ENCODE measurements at places on chromosomes 16 and 17.

GRCh38 chr17:74407384-74407783 is 24.5 kb upstream of the GPRC5C start:
- no peak for DNase-seq

- no peak for DNase-seq
These were observed 40.8 kb downstream of the CYB5B start for GRCh38 chr16:69465083-69465721.

DNA sequence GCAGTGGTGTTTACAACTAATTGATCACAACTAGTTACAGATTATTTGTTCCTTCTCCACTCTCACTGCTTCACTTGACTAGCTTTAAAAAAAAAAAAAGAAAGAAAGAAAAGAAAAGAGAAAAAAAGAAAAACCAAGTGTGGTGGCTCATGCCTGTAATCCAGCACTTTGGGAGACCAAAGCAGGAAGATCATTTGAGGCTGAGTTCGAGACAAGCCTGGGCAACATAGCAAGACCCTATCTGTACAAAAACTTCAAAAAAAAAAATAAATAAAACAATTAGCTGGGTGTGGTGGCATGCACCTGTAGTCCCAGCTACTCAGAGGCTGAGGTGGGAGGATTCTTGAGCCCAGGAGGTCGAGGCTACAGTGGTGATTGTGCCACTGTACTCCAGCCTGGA is 4.2 kb downstream of the SNTB2 start:
- no peak for DNase-seq

GRCh38 chr16:84056933-84057332 is 14.3 kb upstream of the SLC38A8 start:
- DNase-seq = no peak

GRCh38 chr17:28412099-28412498 is 6.1 kb upstream of the SLC46A1 start:
- DNase-seq = no peak

- DNase-seq = no peak
These were observed 457.2 kb upstream of the CDH11 start for GRCh38 chr16:65579050-65579449.

- no peak for DNase-seq
These were observed 383 bp downstream of the ZNF598 start for GRCh38 chr16:2009164-2009711.

GRCh38 chr17:1324201-1324771 is 44.8 kb downstream of the TRARG1 start:
- no peak for DNase-seq

GRCh38 chr16:56945847-56946527 is 14.0 kb downstream of the HERPUD1 start:
- no peak for DNase-seq

DNA sequence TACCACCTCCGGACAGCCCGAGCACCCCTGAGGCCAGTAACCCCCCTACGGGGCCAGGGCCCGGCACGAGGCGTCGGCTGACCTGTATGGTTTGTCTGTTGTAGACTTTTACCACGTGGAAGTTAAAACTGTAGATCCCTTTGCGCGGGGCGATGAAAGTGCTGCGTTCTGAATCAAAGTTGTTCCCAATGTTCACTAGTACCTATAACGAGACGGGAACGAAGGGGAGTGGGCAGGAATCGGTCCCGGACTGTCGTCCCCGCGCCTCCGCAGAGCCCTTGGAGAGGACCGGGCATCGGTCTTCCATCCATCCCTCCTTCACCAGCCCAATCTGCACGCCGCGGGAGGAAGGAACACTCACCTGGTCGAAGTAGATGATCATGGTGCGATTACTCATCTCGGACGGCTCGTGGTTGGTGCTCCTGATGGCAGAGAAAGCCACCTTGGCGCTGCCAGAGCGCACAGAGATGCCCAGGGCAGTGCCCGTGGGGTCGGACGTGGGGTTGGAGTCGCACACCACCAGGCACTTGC is 732 bp downstream of the CBLN1 start:
- DNase-seq = no peak

GRCh38 chr17:1720856-1721386 is 3.6 kb upstream of the WDR81 start:
- DNase-seq = peak; percentile 73

DNA sequence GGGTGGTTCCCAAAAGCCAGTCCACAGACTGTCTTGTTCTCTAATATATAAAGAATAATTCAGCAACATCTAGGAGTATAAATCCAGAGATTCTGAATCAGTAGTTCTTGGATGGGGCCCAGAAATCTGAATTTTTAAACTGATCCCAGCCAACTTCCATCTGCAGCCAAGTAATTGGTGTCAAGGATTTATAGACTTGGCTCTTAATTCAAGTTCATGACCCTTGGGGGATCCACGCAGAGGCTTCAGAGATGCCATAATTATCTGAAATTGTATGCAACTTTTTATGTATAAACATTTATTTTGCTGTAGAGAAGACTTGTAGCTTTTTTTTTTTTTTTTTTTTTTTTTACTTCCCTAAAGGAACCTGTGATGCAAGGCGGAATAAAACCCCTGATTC is 60.6 kb downstream of the HLF start:
- no peak for DNase-seq

DNA sequence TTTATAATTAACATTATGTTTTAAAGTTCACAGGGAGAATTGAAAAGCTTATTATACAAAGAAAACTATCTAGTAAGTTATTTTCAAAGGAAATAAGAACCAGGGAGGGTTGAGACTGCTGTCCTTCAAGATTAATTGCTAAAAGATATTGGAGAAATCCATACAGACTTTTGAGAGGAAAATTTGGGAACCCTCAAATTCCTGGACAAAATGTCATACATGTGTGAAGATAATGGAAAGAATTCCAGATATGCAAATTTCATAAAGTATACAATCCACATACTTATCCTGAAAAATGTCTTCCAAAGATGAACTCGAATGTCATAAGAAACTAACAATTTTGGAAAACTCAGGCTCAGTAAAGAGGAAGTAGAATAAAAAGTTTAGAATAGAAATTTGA is 213.8 kb downstream of the HS3ST3A1 start:
- DNase-seq = no peak

DNA sequence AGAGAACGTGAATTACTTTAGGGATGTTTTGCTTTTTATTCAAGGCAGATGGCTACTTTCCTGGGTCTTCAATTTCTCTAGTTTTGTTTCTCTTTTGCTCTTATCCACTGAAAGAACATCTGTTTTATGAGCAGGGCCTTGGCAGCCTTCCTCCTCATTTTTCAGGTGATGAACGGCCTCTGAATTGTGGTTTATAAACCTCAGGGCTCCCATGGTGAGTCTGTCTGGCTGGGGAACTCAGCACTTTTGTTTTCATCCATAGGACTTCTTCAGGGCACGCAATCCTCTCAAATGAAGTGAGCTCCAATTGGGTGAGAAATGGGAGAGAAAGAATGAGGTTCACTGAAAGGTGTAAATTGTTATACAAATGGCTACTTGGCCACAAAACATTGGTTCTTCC is 186.4 kb upstream of the ERCC4 start:
- DNase-seq = no peak

DNA sequence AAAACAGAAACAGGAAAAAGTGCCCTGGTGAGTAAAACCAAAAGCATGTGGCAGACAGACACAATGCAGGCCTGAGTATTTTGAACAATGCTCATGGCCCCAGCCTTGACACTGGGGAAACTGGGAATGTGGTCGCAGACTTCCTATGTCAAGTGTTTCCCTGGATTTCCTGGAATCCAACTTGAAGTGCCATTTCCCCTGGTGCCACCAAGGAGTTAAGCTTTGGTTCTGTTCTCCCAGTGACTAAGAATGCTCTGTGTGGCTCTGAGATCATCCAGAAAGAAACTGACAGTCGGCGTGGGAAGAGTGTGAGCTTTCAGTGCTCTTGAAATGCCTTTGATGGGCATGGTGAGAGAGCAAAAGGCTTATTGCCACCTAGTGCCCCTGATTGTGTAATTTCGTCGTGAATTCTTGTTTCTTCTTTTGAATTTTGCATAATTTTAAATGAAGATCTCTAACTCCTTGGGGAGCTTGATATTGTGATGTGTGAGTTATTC is 96.0 kb downstream of the YPEL2 start:
- peak; percentile 34 for DNase-seq

DNA sequence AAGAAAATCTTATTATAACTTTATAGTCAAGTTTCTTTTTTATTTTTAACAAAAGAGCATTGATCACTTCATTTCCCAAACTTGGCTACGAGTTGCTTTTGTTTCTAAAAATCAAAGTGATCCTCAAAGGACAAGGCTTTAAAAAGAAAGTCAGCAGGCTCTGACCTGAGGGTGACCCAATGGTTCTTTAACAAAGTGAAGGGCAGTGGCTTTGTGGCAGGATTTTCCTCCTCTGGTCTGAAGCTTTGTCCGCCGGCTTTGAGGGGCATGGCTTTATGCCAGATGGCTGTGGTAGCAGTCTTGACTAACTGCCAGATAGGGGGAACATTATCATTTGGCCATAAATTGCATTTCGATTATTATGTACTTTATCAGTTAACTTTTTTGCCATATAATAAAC is 28.5 kb downstream of the IQCK start:
- DNase-seq = no peak

- DNase-seq = no peak
These were observed 35.1 kb downstream of the LMF1 start for GRCh38 chr16:935684-936083.

- DNase-seq = no peak
These were observed 108.6 kb downstream of the CCT6B start for GRCh38 chr17:34852614-34853013.

DNA sequence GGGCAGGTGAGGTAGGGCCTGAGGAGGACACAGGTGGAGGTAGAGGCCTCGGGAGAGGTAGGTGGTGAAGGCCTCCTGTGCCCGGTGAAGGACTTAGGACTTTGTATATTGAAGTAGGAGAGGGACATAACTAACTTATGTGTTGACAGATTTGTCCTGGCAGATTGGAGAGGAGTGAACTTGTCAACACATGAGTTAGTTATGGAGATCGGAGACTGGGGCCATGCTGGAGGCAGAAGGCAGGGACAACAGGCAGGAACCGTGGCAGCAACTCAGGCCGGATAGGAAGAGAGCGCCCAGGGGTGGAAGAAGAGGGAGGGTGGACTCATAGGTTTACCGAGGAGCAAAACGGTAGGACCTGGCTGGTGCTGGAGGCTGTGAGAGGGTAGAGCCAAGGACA is 18.4 kb downstream of the GLP2R start:
- no peak for DNase-seq

- DNase-seq = peak; percentile 12
These were observed 444.0 kb downstream of the XYLT1 start for GRCh38 chr16:17026600-17027242.

GRCh38 chr17:46770439-46770817 is 48.1 kb downstream of the WNT3 start:
- DNase-seq = no peak

DNA sequence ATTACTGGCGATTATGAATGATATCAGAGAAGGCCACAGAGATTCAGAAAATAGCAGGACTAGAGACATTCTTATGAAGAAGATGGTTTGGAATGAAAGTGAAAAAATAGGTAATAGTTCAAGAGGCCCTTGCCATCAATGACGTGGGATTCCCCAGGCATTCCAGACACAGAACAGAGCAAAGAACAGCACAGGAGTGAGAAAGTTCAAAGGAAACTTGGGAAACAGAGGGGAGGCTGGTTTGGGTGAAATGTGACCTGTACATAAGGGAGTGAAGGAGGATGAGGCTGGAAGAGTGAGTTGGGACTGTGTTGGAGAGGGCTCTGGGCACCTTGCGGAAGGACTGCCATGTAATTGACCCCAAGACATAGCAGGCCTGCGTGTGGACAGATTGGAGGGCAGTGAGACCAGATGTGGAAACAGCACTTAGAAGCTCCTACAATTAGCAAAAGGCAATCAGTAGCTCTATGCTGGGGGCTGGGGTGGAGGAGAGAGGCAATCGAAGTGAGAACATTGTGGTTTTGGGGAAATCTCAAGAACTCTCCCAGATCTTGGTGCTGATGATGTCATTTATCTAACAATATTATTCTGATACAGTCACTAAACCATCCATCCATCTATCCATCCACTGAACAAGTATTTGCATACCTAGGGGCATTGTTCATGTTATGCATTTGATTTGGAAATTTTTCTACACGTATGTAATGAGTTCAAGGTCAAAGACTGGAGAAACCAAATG is 365.3 kb upstream of the ZFHX3 start:
- no peak for DNase-seq

All from stimulated activated CD4-positive, alpha-beta T cell treated with anti-CD3 and anti-CD28 coated beads, Interleukin-4, amount 100 ng/mL, for 1 hour (primary cell).